ENCODE measurements at places on chromosomes 1 and 21.

DNA sequence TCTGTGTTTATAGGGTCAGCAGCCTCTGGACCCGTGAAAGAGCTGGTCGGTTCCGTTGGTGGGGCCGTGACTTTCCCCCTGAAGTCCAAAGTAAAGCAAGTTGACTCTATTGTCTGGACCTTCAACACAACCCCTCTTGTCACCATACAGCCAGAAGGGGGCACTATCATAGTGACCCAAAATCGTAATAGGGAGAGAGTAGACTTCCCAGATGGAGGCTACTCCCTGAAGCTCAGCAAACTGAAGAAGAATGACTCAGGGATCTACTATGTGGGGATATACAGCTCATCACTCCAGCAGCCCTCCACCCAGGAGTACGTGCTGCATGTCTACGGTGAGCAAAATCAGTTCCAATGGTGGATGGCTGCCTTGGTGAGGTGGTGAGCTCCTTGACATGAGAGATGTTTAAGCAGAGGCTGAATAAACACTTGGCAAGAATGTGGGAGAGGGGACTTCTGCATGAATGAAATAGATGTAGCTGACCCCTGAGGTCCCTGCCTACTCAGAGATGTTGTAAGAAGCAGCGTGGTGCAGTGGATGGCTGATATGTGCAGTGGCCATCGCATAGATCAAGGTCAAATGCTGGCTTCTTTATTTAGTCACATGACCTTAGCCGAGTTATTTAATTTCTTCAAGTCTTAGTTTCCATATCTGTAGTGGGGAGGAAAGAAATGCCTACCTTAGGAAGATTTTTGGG, 9.3 kb downstream of the SLAMF7 start:
- DNase-seq: no peak

DNA sequence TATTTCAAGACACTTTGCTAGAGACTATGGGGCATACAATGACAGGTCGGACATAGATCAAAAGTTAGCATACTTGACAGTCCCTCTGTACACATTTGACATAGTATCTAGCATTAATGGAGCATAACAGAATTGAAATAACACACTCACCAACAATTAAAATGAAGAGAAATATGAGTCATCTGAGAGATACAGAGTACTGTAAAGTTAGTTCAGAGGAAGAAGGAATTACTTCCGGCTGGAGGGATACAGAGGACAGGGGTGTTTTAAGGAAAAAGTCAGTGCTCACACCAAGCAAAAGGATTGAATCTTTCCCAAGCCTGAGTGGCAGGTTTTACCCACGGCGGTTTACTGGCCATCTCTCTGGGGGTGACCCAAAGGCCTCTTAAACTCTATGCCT, 2.4 kb downstream of the ZMYND12 start:
- no peak for DNase-seq

- DNase-seq: no peak
Measured at GRCh38 chr21:32253215-32253641, 25.6 kb downstream of the MIS18A start.

- no peak for DNase-seq
Measured at GRCh38 chr1:158946785-158947184, 15.4 kb downstream of the PYHIN1 start.

DNA sequence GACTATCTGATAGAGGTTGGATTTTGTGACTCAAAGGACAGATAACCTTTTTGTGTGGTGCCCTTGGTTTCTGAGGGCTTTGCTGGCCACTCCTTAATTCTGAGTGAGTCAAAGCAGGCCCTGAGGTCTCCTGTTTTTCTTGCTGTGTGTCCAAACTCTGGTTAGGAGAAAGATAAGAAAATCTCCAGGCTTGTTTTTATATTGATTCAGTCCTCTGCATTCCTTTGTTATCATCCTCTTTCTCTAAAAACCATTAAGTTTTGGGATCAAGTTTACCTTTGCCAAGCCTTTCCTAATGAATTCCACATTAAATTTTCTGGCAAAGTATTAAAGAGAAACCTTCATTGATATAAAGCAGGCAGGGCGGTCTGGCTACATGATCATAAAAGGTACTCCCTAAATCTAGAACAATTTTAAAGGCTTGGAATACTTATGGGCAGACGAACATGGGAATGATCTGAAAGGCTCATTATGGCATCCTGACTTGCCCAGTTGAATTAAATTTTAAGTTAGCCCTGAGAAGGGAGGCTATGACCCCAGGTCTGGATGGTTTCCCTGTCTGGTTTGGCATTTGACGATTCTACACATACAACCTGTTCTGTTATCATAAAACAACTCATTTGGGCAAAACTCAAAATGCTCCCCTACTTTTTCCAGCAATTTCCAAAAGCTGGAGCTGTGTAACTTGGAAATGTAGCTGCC, 20.8 kb downstream of the ZBTB8B start:
- no peak for DNase-seq

GRCh38 chr1:101311146-101311920, 74.5 kb downstream of the S1PR1 start:
- no peak for DNase-seq

GRCh38 chr1:176880955-176881595, 283.4 kb downstream of the ASTN1 start:
- no peak for DNase-seq

DNA sequence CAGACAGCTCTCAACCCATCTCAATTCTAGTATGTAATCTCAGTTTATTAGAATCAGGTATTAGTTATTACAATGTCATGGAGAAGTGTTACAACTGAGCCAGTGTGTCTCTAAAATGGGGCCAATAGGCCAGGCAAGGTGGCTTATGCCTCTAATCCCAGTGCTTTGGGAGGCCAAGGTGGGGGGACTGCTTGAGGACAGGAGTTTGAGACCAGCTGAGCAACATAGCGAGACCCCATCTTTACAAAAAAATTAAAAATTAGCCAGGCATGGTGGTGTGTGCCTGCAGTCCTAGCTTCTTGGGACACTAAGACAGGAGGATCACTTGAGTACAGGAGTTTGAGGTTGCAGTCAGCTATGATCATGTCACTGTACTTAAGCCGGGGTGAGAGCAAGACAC, 104.9 kb downstream of the BCAR3 start:
- no peak for DNase-seq

DNA sequence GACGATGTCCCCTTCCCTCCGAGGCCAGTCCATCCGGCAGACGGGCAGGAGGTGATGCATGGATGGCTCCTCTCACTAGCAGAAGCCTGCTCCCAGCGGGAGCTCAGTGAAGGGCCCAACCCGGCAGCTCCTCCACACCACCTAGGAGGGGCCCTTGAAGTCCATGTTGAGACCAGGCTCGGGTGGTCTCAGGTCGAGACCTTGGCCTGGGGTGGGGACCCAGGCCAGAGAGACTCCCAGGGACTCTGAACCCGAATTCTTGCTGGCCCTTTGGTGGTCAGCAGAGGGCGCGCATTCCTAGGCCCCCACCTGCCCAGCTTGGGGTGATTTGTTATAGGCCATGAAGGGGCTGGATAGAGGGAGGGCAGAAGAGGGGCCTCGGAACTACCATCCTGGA, 642 bp upstream of the NT5C1A start:
- no peak for DNase-seq

- DNase-seq: no peak
Measured at GRCh38 chr1:36855699-36856494, 178.4 kb downstream of the GRIK3 start.

- DNase-seq: no peak
Measured at GRCh38 chr1:94602316-94602715, 60.8 kb upstream of the F3 start.

- no peak for DNase-seq
Measured at GRCh38 chr1:99580451-99580850, 65.5 kb upstream of the PALMD start.

All from spleen (tissue), 13 donors.